AG09309 (cell line): ENCODE measurements at places on chromosomes 7 and 10.
A peak's percentile ranks its signal among the peaks of the same experiment; 100 is the strongest.

GRCh38 chr7:5594616-5595544, 171.2 kb upstream of the TNRC18 start:
- DNase-seq: no peak

DNA sequence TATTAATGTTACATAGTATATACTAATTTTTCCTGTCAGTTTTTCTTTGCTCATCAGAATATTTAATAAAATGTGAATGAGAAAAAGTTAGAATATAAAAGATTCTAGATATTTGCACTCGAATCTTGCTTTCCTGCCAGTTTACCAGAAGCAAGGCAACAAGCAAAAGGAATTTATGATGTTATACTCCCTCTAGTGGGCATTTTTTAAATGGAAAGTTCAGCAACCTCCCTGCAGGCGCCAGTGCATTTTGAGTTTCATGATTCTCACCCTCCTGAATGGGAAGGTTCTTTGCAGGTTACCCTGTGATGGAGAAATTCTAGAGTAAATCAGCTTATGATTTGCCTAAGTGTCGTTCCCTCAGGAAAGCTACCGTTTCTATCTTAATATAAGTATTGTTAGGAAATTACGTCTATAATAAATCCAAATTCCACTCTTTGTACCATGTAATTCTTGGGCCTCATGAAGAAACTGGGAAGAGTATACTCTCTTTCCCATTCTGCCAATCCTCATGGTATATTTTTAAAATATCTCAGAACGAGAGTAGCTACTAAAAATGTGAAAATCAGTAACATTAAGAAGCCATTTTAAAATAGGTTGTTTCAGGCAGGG, 350.0 kb downstream of the CRPPA start:
- peak; percentile 33 for DNase-seq

DNA sequence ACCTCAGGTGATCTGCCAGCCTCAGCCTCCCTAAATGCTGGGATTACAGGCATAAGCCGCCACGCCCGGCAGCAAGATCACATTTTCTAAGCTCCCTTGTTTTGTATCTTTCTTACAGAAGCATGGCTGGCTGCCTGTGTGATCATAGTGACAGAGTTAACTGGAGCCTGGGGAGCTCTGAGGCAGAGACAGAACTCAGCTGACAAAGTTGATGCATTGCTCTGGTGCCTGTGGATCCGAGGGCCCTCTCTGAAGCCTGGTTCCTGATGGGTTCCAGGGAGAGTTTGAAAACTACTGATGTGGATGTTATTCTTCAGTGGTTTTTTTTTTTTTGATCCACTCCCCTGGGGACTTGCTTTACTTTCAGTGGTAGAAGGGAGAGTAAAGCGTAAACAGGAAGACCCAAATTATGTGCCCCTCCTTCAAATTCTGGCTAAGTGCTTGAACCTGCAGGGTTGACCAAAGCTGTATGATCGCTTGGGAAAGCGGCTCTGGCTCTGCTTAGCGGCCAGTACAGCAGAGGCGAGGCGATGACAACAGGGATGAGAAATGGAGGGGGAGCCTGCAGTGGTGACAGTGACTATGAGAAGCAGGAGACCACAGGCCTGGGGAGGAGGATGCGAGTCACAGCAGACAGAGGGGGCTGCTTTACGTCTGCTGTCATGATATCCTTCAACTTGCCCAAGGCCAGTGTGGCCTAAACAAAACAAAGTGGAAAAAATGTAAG, 6.8 kb upstream of the EFCAB10 start:
- no peak for DNase-seq

GRCh38 chr10:127735723-127736221, 1.2 kb upstream of the FOXI2 start:
- DNase-seq: no peak

DNA sequence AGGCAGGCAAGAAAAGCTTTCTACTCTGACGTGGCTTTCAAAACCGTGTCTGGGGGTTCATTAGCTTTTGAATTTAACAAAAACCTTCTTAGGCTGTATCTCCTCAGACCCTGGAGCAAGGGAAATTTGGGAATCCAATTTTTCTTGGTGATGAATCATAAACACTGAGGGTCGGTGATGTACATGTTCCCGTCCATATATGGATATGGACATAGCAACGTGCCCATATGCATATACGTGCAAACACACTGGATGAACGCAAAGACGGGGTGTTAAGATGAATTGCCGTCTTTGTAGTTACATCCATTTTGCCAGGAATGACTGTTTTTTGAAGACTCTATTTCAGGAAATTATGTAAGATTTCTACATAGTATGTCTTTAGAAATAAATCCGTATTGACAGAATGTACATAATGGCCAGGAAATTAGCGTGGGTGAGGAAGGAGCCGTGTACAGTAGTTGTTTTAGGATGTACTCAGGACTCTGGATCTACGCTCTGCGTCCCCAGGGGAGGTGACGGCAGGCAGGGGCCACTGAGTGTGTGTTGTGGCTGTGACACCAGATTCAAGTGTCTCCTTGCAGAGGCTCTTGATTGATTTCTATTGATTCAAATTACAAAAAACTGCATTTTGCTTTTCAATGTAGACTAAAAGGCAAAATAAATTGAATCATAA, 238.2 kb downstream of the DNAJB6 start:
- no peak for DNase-seq

GRCh38 chr10:125060826-125061556, 99.4 kb downstream of the CTBP2 start:
- peak; percentile 81 for DNase-seq

DNA sequence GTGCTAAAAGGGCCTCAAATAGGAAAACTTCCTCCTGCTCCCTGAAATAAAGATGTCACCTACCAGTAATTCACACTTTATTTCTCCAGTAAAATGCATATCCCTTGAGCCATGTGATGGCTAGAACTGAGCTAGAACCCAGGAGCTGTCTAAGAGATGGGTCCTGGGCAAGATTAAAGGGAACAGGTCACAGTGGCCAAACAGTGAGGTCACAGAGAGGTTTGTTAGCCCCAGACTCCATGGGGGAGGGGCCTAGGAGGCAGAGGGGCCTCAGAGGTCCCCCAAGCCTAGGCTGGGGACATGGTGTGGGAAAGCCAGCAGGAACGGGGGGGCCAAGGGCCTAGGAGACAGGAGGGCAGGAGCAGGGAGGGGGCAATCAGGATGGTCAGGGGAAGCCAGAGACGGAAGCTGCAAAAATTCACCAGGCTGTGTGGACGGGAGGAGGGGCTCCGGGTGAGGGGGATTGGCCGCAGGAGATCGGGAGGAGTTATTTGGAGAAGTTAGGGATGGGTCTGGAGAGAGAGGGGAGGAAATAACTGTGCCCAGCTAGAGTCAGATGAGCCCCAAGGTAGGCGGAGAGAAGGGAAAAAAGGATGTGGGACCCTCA, 3.3 kb downstream of the FBXO24 start:
- no peak for DNase-seq

- no peak for DNase-seq
These were observed 33.3 kb upstream of the NMT2 start for GRCh38 chr10:15201589-15202300.

GRCh38 chr7:85343484-85343883, 156.6 kb upstream of the SEMA3D start:
- DNase-seq: no peak

- DNase-seq: no peak
These were observed 23.4 kb downstream of the SMURF1 start for GRCh38 chr7:99120501-99120900.

GRCh38 chr10:23190872-23191763, 994 bp upstream of the PTF1A start:
- DNase-seq: no peak

- peak; percentile 37 for DNase-seq
These were observed 60.5 kb downstream of the RSU1 start for GRCh38 chr10:16756561-16757221.

DNA sequence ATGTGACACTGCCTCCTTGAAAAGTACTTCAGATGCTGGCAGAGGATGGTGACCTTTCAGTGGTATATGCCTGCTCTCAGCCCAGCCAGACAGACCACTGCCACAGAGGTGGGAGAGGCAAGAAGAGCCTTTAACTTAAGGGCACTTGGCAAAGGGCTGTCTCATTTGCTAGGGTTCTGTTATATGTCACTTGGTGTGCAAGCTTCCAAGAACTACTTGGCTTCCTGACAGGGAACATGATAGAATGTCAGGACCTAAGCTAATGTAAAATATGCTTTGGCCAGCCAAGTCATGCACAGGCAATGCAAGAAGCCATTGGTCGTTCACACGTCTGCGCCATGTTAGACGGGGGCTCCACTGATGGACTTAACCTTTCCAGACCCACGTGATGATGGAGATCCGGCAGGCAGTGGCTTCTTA, 54.7 kb downstream of the RBM20 start:
- DNase-seq: no peak

GRCh38 chr7:67625257-67625737, 628.7 kb downstream of the TYW1 start:
- no peak for DNase-seq

DNA sequence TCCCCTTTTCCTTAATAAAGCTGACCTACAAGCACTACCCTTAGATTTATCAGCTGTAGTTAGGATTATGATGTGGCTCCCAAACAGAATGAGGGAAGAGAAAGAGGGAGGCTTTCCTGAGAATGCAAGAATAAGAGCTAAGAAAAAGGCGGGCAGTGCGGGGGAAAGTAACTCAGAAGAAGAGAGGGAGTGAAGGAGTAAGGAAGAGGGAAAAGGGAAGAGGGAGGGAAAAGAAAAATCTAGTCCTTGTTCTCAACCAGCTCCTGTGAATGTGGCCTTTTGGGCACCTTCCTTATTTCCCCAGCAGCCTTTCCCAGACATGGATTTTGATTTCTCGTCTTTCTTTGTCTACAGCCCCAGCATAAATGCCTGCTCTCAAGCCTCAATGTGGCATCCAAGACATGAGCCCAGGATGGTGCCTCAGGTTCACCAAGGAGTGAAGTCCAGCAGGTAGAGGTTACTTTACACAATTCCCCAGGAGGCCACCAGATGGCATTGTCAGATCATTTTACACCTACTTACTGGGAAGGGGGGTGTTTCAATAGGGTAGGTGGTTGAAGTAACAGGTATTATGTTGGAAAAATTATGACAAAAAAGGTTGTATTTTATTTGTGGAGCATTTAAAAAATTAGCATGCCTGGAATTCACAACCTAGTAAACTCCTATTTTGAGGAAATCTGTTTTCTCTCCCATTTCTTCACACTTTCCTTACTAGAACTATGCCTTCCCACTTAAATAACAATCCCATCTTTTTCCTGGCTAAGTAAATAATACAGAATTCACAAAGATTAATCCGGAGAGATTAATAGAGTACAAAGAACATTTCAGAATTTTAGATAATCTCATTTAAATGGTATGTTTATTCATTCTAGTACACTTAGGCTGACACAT, 106.5 kb downstream of the HTR7 start:
- DNase-seq: no peak

DNA sequence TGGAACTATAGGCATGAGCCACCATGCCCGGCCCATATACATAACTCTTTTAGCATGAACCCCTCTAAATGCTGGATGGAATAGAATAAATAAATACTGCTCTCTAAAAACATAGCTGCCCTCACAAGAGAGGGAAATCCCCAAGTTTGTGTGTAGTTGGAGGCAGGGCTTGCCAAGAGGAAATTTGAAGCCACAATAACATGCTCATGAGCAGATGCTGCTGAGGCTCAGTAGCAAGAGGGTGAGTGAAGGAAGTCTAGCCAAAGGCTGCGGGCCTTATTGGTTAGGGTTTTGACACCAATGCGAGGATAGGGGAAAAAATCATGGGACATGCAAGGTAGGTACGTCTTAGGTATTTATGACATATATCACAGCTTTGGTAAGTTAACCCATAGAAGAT, 17.3 kb downstream of the TPK1 start:
- DNase-seq: no peak

DNA sequence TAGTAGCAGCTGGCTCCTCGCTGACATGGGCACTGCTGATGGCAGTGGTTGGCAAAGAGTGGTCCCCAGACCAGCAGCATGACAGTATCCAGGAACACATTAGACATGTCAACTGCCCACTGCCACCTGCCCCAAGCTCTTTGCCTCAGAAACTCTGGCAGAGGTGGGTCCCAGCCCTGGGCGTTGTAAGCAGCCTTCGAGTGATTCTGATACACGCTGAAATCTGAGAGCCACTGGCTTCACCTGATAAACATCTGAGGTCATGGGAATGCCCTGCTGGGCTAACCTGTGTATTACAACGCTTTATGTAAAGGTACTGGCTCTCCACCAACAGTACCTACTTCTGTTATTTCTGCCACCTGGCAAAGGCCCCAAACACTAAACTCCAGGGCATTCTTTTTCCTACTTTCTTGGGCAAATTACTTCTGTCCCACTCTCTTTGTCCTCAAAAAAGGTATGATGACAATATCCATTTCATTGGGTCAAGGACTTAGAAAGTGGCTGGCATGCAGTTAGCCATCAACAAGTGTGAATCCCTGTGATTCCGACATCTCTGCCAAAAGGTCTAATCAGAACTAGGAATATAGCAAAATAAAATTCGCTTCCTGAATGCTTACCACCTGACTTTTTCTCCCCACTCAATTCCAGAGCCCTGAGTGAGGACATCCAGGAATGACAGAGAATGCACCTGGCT, 9.2 kb downstream of the SGMS1 start:
- DNase-seq: no peak

- DNase-seq: no peak
These were observed 132.8 kb downstream of the WNT2 start for GRCh38 chr7:117190104-117190503.

DNA sequence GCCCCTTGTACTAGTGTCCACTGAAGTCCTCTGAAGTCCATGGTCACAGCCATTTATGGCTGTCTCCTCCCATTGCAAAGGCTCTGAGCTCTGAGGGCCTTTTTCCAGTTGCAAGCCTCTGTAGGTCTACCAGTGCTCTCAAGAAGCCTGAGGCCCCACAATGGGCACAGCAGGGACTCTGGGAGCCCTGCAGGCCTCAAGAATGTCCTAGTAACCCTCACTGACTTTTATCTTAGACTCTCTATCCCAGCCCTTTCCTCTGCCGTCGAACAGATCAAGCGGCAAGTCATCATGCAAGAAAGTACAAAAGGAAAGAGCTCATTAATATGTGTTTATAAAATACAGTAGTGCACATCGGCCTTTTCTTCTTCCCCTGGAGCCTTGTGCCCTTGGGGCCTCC, 23.4 kb downstream of the VWA2 start:
- no peak for DNase-seq

- no peak for DNase-seq
These were observed 14.3 kb downstream of the SEMA3D start for GRCh38 chr7:85172530-85172941.

- no peak for DNase-seq
These were observed 389.4 kb upstream of the AUTS2 start for GRCh38 chr7:69208848-69209247.

DNA sequence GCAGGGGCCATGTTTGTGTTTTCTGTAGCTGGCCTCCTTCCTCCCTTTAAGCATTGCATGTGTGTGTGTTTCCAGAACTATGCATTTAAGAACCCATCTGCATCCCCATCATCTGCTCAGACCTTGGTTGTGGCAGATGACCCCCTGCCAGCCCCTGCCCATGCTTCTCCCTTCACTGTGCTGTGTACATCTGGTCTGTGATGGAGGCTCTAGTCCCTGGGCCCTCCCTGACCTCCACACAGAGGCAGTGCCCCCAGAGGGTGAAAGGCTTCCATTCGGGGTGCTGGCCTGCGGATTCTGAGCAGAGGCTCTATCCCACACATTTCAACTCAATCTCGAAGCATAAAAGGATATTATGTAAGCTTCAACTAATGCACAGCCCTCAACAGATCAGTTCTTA, 89.4 kb downstream of the TACC2 start:
- no peak for DNase-seq
